NT2/D1 (cell line): ENCODE measurements at places on chromosomes 11 and 22.

DNA sequence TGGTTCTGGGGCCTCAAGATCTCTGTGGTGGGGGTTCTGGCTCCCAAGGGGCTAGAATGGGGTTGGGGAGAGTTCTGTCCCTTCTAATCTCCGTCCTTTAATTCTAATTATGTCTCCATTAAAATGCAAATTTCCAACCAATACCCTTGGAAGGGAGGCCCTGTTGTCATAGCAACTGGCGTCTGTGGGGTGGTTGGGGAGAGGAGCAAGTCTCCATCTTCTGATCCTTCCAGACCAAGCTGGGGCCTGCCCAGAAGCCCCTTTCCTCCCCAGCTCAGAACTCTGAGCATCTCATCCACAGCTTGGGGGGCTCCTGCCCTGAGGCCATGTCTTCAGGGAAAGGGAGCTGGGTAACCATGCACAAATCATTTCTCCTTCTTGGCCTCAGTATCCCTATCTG, 5.4 kb upstream of the RPS19BP1 start:
- DNase-seq = no peak

GRCh38 chr11:2843551-2843950, 42.0 kb downstream of the CDKN1C start:
- no peak for DNase-seq

GRCh38 chr11:69475866-69476471, 5.5 kb upstream of the LINC01488 start:
- DNase-seq = no peak

DNA sequence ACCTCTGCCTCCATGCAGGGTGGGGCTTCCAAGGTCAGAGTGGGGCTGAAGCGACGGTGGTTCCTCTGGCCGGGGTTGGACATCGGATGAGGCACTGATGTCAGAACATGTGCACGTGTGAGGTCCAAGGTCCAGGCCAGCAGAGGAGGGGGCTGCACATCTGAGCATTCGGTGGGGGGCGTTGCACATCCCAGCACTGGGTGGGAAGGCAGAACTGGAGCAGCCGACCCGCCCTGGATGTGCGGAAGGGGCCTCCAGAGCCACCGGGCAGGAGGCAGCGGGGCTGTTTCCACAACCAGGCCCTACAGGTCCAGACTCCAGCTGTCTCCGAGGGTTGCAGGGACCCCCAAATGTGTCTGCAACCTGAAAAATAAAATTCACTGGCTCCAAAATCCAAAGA, 271.0 kb downstream of the CTTN start:
- no peak for DNase-seq

DNA sequence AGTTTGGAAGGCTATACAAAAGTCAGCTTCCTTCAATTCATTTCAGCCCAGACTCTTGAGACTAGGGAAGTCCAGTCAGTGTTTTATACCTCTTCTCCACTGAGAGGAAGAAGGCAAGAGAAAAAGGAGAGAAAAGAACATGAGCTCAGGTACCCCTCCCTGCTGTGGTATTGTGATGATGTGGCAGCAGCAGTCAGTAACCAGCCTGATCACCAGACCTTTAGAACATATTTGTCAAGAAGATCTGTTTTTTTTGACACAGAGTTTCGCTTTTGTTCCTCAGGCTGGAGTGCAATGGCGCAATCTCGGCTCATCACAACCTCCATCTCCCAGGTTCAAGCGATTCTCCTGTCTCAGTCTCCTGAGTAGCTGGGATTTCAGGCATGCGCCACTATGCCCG, 21.2 kb upstream of the RPS13 start:
- no peak for DNase-seq

DNA sequence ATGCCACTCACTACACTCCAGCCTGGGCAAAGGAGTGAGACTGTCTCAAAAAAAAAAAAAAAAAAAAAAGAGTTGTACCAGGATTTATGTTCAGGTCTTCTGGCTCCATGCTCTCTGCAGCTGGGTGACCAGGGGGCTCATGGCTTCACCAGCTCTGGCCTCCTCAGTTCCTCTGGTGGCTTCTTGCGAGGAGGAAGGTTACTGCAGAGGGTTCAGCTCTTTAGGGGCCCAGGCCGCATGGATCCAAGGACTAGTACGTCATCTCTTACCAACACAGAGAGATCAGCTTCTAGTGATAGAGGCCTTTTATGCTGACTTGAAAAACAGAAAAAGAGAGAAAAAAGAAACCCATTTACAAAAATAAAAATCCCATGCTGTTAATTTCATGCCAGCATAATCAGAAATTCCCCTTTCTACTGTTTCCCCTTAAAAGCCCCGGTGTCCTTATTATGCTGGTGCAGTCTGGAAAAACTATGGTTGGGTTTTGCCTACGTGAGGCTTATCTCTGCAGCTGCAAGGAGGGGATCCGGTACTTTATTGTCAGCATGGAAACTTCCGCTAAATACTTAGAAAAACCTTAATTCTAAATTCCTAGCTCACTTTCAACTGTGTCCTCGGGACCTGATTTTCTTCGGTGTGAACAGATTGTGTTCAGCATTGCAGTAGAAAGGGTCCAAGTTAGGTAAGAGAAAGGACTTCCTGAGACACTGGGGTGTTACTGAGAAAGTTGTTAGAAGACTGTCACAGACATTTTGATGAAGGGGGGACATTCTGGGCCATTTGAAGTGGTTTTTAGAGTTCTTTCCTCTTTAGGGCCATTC, 13.7 kb downstream of the ZBTB16 start:
- no peak for DNase-seq

DNA sequence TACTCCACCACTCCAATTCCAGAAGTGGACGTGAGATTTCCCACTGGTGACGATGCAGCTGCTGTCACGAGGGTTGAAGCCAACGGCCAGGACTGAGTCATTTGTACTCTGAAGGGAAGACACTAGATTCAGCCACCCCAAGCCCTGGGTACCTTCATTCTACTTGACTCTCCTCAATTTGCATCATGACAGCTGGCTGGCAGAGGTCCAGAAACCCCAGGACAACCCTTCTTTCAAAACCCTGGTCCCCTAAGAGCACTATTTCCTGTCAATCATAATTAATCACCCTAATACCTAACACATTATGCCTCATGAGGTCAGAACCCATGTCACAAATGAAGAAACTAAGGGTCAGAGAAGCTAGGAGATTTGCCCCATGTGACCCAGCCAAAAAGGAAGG, 4.9 kb downstream of the EML3 start:
- no peak for DNase-seq

GRCh38 chr11:71502871-71503435, 24.1 kb upstream of the KRTAP5-7 start:
- DNase-seq = no peak

DNA sequence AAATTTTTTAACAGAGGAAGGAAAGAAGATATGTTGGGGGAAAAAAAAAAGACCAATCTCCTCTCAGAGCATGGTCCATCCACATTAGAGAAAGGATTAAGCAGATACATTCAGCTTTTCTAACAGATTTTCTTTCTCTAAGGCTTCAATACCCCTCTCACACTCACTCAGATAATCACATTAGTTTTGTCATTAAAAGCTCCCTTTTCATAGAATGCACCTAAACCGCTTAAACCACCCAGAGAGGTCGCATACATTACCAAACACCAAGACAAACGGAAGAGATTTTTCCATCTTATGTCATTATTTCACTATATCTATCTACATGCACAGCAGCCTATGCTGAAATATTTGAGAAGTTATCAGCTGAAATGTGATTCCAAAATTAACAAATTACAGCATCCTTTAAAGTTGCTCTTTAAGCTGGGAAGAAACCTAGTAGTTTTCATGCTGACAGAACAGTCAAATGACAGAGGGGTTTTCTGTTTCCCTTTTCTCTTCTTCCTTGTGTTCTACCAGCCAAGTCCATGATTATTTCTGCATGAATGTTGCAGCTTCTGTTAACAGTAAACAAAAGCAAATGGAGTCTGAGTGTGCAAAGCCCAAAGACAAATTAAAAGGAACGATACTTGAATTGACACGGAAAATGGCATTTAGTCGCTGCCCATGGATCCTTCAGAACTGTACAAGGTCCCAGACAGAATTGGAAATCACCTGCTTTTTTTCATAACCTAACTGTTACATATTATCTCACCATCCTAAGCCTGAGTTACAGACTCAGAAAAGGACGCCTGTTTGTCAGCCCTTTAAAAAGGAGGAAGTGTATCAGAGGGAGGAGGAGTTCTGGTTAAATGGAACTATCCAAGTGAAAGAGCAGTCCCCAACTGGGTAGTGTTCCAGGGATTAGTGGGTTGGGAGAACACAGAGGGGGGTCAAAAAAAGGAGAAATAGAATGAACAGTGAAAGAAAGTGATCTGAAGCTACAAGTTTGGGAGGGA, 54.6 kb downstream of the PRCP start:
- DNase-seq = no peak

GRCh38 chr11:79637219-79637618, 196.4 kb upstream of the TENM4 start:
- DNase-seq = no peak

DNA sequence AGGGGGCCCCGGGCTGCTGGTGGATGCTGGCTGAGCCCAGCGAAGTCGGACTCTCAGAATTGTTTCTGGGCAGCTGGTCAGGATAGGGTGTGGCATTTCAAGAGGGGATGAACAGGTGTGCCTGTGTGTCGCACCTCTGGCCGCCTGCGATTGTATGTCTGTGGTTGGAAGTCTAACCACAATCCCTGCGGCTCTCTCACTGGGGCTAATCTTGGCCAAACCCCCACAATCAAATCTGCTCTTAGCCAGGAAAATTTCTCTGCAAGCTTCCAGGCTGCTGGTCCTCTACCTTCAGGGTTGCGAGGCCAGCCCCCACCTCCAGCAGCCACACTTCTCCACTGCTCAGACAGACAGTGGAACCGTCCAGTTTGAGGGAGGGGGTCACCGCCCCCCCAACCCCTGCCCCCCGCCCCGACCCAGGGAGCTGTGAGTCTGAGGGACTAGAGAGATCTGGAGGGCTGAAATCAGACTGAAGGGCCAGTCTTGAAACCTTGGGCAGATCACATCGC, 953 bp downstream of the ATG16L2 start:
- DNase-seq = no peak

- DNase-seq = no peak
Observed at GRCh38 chr11:69450064-69450856, 31.2 kb upstream of the LINC01488 start.

DNA sequence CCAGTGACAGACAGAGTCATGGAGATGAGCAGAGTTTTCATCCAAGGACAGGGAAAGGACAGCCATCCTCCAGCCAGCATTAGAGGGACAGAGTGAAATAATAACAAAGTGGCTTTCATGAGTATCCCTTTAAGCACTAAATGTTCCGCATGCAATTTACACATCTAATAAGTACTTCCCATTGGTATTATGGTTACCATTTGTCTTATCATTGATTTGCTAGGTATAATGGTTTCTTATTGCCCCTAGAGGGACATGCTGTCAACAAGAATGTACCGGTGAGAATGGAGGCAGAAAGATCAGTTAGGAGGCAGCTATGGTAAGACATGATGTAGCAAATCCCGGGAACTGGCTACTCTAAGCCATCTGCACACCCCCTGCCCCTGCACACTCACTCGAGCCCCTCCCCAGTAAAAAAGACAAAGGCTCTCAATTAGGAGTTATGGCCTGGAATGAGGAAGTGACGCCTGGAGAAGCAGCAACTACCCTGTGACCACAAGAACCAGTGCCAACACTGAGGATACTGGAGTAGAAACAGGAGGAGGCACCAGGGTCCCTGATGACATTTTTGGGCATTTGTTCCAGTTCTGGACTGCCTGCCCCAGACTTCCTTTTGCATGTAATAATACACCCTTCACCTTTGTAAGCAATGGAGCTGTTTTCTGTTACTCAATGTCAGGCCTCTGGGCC, 30.2 kb upstream of the HMGXB4 start:
- DNase-seq = no peak

GRCh38 chr11:66317322-66317722, 478 bp upstream of the CD248 start:
- no peak for DNase-seq

- no peak for DNase-seq
Observed at GRCh38 chr22:39317084-39317774, 2.2 kb downstream of the RPL3 start.

DNA sequence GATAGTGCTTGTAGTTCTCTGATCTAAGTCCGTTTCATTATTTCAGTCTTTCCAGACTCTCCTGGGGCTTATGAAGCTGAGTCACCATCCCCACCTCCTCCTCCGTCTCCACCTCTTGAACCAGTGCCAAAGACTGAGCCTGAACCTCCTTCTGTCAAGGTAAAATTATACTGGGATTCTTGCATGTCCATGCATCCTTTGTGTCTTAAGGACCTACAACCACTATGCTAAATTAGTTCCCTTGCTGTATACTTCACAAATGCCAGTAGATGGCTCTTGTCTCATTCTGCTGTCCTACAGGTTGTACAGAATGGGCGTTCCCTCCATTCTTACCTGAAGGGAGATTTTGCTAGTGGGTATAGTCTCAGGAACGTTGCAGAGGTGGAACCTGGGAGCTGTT, 42.2 kb downstream of the POLD3 start:
- peak; percentile 16 for DNase-seq

DNA sequence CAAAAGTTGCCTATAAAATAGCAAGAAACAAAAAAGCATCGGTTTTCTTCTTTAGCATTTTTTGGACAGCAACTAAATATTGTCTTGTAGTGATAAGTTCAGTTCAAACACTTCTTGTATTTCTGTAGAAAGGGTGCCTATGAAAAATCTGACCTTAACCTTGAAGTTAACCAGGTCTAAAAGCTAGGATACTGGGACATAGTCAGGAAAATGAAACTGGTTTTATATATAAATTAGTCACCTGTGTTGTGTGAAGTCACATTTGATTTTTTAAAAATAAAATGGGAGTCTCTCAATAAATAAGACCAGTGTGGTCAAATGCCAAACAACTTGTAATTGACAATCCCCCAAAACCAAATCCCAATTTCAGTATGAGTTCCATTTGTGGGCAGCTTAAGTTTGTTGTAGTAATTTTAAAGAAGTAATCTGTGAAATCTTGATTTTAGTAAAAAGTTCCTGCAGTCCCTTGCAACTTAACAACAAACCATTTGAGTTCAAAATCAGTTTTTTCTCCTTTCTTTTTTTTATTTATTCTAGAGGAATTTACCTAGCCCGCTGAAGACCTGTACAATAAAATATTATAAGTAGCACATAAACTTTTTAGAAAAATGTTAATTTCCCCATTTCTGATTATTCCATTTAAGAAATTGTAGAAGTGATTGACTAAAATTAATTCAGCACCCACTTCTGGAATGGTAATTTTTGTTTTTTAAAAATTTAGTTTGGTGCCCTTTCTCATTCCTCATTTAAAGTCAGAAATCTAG, 84.5 kb upstream of the PPARA start:
- DNase-seq = no peak

- DNase-seq = no peak
Observed at GRCh38 chr22:25827415-25827814, 85.4 kb downstream of the MYO18B start.

DNA sequence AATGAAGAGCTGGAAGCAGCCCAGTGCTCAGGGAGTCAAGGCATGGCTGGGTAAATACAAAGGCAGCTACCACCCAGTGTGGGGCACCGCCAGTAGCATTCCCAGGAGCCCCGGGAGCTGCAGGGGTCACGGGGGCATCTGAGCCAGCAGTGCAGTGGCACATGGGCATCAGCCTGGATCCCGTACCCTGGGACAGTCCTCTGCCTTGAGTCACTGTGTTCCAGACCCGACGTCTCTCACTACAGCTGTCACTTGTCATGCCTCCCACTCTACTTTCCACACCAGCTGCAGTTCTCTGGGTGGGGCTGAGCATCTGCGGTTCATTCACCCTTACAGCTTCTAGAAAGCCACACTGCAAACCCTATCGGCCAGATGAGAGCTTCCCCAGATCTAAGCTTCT, 29.6 kb downstream of the DHCR7 start:
- no peak for DNase-seq

- no peak for DNase-seq
Observed at GRCh38 chr11:8227156-8228152, 36.2 kb downstream of the LMO1 start.

- DNase-seq = no peak
Observed at GRCh38 chr11:65047581-65048422, 6.8 kb downstream of the SAC3D1 start.

- no peak for DNase-seq
Observed at GRCh38 chr11:96021901-96022650, 98.2 kb upstream of the MTMR2 start.
